ENCODE measurements at places on chromosomes 16 and 17.

GRCh38 chr17:21089145-21089544 is 37.6 kb upstream of the DHRS7B start:
- peak; percentile 51 for DNase-seq

- no peak for DNase-seq
These were observed 4.1 kb downstream of the CACNB1 start for GRCh38 chr17:39193346-39193745.

DNA sequence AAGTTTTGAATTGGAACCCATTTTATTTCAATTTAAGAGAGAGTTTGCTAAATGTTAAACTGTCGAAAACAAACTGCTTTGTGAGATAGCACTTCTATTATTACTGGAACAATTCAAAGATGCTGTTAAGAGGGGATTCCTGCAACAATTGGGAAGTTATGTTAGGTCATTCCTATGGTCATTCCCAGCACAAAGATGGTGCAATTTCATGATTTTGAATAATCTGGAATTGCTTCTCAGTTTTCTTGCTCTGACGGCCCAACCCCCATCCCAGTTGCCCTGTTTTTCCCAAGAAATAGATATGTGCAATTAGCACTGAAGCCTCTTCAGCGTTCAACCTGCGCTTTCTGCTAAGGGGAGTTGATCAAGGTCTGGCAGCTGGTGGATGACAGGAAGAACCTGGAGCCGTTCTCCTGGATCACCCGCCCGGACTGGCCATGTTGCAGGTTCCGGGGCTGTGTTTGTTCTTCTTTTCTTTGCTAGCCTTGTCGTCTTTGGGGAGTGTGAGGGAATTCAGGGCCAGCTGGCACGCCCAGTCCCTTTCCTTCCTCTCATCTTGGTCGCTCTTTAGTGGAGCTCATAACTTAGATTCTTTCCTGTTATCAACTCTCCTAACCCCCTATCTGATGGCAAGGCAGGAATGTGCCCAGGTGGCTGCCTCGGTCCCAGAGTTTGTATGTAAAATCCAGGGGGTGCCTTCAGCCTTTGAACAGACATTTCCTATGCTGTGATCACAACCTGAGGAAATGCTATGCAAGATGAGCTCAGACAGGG is 29.0 kb upstream of the IRF8 start:
- DNase-seq = no peak

- DNase-seq = no peak
These were observed 29.1 kb downstream of the TRIM16 start for GRCh38 chr17:15654886-15655561.

GRCh38 chr16:82761236-82761635 is 134.5 kb downstream of the CDH13 start:
- DNase-seq = peak; percentile 75

GRCh38 chr17:42055496-42055895 is 5.1 kb upstream of the C17orf113 start:
- peak; percentile 69 for DNase-seq

GRCh38 chr16:23930791-23931190 is 95.0 kb downstream of the PRKCB start:
- DNase-seq = no peak

GRCh38 chr16:88730632-88731607 is 24.6 kb downstream of the CTU2 start:
- DNase-seq = no peak

DNA sequence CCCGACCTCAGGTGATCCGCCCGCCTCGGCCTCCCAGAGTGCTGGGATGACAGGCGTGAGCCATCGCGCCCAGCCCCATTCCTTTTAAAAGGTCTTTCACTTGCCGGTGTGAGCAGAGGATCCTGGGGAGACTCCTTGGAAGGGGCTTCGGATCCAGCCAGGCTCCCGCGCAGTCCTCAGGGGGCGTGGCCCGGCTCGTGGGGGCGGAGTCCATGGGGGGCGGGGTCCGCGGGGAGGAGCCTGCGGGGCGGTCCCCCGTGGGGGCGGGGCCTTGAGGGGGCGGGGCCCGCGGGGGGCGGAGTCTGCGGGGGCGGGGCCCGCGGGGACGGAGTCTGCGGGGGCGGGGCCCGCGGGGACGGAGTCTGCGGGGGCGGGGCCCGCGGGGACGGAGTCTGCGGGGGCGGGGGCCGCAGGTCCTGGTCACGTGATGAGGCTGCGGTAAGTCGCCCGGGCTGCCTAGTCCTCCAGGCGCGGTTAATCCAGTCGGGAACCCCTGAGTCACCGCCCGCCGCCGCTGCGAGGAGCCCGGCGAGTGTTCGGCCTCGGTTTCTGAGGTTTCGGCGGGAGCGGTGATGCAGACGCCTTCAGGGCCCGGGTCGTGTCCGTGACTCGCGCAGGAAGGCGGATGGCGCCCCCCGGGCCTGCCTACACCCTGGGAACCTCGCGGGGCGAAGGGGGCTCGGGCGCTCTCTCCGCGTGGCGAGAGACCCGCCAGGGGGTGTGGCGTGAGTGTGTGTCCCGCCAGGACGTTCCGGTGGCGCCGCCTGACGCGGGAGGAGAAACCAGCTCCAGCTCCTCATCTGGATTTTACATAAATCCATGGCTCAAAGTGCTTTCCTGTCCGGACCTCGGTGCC is 23.6 kb upstream of the ABR start:
- peak; percentile 71 for DNase-seq

DNA sequence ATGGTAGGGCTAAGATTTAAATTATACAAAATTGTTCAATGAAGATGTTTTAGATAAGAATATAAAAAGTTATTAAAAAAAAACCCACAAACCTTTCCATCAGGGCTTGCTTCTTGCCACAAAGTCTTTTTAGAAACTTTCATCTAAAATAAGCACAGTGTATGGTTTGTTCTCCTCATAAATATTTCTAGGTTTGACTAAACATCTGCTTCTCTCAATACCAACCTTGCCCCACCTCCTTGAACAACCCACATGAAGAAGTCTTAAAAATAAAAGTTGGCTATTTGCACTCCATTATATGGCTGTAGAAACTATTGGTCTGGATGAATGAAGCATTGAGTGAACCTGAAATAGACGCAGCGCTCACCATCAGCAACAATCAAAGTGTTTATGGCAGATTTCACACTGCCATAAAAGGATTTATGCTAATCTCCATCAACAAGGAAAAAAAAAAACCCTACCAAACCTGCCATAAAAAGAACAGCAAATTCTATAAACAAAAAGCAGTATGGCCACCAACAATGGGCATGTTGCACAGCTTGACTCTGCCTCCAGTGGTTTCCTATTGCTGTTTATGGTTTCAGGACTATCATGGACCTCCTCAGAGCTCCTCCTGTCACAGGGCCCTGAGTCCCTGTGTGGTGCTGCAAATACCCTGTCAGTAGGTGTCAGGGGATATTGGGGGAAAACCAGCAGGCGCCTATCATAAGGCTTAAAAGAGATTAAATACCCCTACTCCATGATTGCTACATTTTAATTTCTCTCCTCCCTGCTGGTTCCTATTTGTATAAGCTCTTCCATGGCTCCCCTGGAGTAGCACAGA is 37.6 kb downstream of the SNX11 start:
- no peak for DNase-seq

GRCh38 chr16:23699100-23699499 is 13.9 kb downstream of the ERN2 start:
- no peak for DNase-seq

DNA sequence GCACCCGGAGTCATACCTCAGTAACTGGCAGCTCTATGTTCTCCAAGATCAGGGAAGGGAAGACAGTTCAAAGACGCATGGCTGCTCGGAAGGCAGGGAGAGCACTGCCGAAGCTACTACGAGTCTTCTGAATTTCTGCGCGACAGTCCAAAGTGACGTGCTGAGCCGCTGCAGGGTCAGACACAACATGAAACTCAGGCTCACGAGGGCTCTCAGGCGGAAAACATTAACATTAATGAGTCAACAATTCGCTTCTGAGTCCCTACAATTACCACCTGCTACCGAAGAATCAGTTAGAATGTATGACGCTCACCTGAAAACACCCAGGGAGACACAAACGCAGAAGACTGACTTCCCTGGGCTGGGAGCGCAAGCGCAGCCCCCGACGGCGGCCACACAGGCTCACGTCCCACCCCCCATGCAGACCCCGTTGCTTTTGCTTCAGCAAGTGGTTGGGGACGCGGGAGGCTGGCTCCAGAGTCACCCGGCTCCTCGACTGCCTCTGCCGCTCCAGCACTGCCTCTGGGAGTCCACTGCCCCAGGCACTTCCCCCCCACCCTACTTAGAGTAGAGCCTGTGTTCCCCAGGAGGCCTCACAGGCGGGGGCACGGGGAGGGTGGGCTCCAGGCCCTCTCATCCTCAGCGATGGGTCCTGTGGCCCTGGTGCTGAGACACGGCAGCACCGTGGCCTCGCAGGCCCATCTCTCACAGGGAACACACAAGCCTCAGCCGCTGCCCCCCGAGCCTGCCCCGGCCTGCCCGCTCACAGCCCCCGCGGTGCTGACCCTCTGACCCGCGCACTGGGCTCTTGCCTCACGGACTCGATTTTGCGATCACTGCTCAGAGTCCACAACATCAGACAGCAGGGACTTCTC is 38.9 kb downstream of the LMF1 start:
- DNase-seq = no peak

- no peak for DNase-seq
These were observed 81.6 kb downstream of the CACNG1 start for GRCh38 chr17:67125924-67126323.
